ENCODE measurements at places on chromosomes 16 and 17. TPM values are rescaled to one million over a fixed set of nuclear protein-coding genes. Genes with fewer than 3 reads are reported as not detected.

The LPCAT2 gene
- total RNA-seq, result 8.1 TPM

The MLKL gene
- 13.0 TPM for total RNA-seq

The PTGES3L gene
- 0.29 TPM for total RNA-seq

The ANKRD13B gene
- 2.7 TPM for total RNA-seq

The AMZ2 gene
- total RNA-seq, result 129 TPM

The UMOD gene
- not detected for total RNA-seq

The EXOC3L1 gene
- not detected for total RNA-seq

The GUCY2D gene
- 1.4 TPM for total RNA-seq

The TSC2 gene
- 63.1 TPM for total RNA-seq

The MLX gene
- 38.6 TPM for total RNA-seq

The TMEM219 gene
- total RNA-seq, result 145 TPM

The STH gene
- total RNA-seq, result not detected

The CES5A gene
- total RNA-seq, result not detected

The CLDN7 gene
- total RNA-seq, result 60.3 TPM

The SLC38A8 gene
- total RNA-seq, result not detected

The ACSM3 gene
- total RNA-seq, result 3.2 TPM

The MAPT gene
- total RNA-seq, result under 0.01 TPM

The EFTUD2 gene
- 63.1 TPM for total RNA-seq

The SKA2 gene
- 125 TPM for total RNA-seq

The CD300LB gene
- total RNA-seq, result not detected

The NF1 gene
- total RNA-seq, result 25.4 TPM

The KLHL10 gene
- total RNA-seq, result under 0.01 TPM

The SLFN12L gene
- not detected for total RNA-seq

The FBXO39 gene
- total RNA-seq, result 1.9 TPM

The ARHGDIG gene
- total RNA-seq, result not detected

The ITGA2B gene
- not detected for total RNA-seq

The KRT25 gene
- not detected for total RNA-seq

The PABPN1L gene
- not detected for total RNA-seq

The ALDH3A1 gene
- total RNA-seq, result not detected

The TNP2 gene
- not detected for total RNA-seq

The TAT gene
- not detected for total RNA-seq
